ENCODE measurements at places on chromosomes 4 and X.

DNA sequence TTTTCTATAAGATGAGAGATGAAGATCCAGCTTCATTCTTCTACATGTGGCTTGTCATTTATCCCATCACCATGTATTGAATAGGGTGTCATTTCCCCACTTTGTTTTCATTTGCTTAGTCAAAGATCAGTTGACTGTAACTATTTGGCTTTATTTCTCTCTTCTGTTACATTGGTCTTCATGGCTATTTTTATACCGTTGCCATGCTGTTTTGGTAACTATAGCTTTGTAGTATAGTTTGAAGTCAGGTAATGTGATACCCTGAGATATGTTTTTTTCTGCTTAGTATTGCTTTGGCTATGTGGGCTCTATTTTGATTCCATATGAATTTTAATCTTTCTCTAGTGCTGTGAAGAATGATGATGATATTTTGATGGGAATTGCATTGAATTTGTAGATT lies 514.3 kb downstream of the GBA3 start:
- no peak for DNase-seq

- no peak for DNase-seq
Observed at GRCh38 chr4:100240008-100240407, 49.7 kb upstream of the DDIT4L start.

GRCh38 chr4:39259571-39260330 lies 77.4 kb downstream of the WDR19 start:
- DNase-seq = no peak

DNA sequence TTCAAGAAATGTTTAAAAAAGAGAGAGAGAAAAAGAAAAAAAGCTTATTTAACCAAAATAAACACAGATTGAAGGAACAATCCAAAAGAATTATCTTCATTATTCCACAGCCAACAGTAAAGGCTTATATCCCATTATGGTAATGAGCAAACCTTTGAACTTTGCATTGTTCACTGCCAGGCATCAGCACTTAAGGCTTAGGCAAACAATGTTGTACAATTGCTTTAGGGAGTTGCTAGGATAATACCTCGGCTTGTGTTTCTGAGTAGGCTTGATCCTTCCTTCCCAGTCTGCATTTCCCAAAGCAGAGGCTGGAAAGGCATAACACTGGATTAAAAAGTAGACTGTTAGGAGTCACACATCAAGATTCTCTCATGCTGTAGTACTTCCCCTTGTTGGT lies 352.7 kb upstream of the IGFBP7 start:
- no peak for DNase-seq

GRCh38 chrX:13428053-13428786 lies 108.4 kb upstream of the ATXN3L start:
- DNase-seq = no peak

DNA sequence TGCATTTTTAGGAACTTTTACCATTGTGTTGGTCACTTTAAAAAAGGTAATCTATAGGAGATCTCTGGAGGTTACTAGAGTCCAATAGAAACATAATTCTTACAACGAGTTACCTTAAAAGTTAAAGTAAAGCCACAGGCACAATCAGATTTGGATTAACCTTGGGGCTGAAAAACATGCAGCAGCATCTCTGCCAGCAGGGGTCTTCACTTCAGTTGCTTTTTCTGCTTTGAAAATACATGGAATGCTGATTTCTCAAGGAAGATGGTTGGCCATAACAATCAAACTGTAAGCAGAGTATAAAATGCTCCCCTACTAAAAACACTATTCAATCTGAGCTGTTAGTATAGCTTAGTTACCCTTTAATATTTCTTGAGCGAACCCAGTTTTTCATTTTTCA lies 1072.3 kb upstream of the PCDH10 start:
- DNase-seq = no peak

GRCh38 chrX:48569958-48570357 lies 4.3 kb upstream of the RBM3 start:
- no peak for DNase-seq

DNA sequence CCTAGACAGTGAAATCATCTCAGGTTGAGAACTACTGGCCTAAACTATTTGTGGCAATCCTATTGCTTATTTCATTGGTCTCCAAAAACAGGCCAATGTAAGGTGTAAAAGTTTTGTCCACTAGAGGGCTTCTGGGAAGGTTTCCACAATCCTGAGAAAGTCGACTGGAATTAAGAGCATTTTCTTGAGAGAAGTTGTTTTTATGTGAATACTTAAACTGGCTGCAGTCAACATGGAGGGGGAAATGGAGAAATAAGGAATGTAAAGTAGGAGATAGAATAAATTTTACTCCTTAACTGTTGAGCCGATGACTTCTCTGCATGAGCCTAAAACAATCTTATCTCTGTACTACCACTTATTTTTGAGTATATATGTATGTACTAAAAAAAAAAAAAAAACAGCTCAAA lies 11.0 kb upstream of the EIF4E start:
- DNase-seq = peak; percentile 67

DNA sequence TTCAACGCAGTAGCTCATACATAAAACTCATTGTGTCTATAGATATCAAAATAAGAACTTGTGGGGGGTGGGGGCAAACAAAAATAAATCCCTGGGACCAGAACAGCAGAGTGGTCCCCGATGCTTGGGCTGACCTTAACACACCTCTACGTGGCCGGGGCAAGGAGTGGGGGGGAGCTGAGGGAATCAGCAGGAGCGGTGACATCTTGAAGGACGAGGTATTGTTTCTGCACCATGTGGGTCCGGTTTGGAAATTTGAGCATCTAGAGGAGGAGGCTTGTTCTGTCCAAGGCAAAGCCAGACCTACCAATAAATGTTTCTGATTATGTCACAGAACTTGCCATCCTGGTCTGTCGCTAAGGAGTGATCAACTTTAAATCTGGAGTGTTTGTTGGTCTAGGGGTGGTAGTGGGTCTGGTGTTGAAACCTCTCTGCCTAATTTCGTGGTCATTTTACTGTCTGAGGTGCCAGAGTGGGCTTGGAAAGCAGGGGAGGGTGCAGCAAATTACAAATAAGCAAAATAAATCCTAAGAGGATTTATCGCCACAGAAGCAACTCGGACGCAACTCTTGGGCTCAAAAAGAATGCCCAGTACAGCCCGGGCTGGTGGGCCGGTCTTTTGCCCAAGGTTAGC lies 774 bp upstream of the RAPGEF2 start:
- DNase-seq = no peak

DNA sequence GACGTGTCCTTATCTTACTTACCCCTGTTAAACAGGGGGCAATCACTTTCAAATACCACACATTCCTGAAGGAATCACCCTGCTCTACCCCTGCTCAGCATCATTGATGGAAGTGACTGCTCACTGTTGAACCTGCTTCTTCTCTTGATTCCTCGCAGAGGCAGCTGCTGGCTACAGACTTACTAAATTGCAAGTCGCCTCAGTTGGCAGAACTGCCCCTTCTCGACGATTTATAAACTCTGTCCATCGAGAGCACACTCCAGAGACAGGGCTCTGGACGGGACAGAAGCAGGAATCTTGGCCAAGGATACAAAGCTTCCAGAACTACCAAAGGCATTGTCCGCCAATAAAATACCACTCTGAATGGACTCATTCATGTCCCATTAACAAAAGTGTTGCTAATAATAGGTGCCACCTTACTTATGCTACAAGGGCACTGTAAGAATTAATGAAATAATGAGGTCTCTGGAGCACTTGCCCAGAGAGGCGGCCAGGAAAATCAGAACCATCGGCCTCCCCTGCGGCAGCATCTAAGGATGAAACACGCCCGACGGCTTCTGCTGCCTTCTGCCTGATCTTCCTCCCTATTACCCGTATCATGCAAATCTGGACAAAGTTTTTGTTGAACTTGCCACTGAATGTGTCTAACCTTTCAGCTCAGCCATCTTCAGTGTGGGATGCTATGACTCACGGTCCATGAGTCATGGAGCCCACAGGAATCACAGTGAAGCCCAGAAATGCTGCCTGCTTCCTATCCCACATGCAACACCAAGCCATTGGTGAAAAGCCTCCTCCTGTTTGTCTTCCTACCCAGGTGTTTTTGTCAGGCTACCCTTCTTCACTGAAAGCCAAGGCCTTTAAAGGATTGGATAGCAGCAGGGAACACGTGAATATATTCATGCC lies 164.9 kb downstream of the MAML3 start:
- no peak for DNase-seq

DNA sequence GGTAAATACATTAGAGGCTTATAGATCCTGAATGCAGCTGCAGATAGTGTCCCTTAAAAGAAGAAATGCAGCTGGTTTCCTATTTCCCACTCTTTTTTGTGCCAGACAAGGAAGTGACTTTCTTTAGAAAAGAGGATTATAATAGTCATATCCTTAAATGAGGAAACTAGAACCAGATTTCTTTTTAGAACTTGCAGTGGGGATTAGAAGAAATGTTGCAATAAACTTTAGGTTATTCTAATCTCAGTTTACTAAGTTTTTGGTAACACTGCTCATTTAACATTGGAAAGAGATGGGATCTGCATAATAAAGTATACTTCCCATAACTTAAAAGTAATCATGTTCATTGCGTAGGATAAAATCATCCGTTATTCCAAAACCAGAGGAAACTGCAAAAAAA lies 101.9 kb downstream of the SLIT2 start:
- DNase-seq = no peak

- DNase-seq = no peak
Observed at GRCh38 chr4:26108054-26108453, 194.0 kb downstream of the SMIM20 start.

- no peak for DNase-seq
Observed at GRCh38 chrX:120286733-120287512, 24.3 kb downstream of the TMEM255A start.

DNA sequence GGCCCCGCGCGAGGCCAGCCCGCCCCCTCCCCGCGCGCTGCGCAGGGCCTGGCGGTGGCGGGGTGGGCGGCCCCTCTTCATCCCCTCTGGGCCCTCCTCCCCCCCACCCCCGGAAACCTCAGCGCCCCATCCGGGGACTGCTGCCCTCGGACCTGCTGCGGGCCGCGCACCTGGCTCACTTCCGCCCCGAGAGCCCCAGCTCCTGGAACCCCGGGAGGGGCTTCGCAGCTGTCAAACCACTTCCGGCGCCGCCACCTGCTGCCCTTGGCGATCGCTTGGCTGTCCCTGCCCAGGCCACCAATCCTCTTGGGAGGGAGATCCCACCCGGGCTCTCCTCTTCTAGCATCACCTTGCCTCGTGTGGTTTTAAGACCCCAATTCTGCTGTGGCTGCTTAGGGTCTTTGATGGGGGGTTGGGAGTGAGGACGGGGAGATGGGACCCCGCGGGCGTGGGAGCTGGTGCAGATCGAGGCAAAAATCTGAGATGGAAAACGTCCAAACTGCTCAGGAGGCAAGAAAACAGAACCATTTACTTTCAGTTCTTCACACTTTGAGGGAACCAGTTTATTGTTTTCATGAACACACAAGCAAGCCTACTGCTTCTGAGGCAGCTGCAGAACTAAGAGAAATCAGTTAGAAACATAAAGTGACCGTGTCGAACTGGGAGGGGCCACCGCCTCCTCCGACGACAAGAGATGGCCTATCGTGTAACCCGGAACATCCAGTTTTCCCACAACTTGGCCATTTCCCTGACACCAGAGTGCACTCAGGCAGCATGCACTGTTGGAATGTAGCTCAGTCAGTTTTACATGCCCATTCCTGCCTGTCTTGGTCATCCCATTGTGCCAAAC lies 754 bp downstream of the MTMR1 start:
- peak; percentile 69 for DNase-seq

GRCh38 chrX:48508400-48509244 lies at the start of gene PORCN:
Gene PORCN (plus strand): TSS chrX:48508992. CDS start chrX:48509821, 829 bp downstream.
- peak; percentile 90 for DNase-seq

DNA sequence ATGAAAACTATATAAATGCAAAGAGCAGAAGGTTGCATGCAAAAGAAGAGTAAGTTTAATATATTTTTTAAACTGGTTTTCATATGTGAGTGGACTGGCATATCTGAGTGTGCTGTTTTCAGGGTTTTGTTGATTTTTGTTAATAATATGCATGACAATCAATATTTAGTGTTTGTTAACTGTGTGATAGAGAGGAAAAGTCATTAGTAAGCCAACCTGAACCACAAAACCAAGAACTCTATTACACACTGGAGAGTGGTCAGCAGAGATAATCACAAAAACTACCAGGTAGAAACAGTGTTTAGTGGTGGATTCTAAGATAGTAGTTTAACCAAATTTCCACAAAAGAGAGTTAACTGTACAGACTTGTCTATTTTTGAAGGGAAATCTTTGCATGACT lies 396.9 kb downstream of the GASK1B start:
- DNase-seq = no peak

DNA sequence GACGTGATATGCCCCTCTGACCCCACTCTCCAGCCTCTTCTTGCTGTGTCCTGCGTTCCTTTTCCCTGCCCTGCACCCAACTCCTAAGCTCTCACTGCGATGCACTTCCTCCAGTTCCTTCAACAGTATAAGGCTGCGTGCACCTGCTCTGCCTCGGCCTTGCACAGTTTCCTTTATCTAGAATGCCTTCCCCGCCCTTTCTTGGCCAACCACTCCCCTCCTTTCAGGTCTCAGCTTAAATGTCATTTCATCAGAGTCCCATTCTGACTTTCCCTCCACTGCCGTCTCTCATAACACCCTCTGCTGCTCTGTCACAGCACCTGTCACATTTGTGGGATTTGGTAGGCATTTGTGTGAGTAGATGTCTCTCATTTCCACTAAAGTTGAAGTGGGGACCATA lies 58.4 kb upstream of the NEIL3 start:
- no peak for DNase-seq

DNA sequence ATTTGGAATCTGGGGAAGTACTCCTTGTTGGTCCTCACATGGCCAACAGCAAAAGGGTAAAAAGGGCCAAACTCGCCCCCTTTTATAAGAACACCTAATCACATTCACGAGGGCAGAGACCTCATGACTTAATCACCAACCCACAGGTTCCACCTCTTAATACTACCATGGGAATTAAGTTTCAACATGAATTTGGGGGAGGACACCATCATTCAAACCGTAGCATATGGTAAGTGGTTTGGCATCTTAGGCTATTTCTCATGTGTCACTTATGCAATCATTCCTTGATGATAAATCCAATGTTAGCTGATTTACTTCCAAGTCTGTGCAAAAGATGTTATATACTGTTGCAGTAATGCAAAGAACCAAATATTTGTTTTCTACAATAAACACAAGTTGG lies 302.9 kb upstream of the FAM241A start:
- DNase-seq = no peak

DNA sequence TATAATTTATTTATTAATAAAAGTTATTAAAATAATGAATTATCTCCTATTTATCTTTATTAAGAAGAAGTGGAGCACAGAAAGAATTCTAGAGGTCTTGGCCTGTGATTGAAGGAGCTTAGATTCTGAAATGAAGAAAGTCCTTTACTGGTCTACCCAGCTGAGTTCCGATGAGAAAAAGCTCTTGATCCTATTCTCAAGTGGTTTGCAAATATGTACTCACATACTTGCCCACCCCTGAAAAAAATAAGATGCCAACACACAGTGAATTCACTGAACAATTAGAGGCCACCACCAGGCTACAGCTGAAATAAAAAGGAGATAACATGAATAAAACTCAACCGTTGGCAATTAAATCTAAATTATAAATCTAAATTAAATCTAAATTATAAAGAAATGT lies 253.4 kb downstream of the MAPK10 start:
- no peak for DNase-seq

GRCh38 chr4:6806924-6807626 lies 24.5 kb downstream of the KIAA0232 start:
- no peak for DNase-seq

GRCh38 chr4:175215657-175216056 lies 297.5 kb downstream of the ADAM29 start:
- DNase-seq = no peak

Data from kidney (tissue), 22 donors.